Right ventricle myocardium inferior (tissue), 1 donor: ENCODE measurements at places on chromosomes 2 and 18.

GRCh38 chr18:40935423-40935822, 1019.6 kb upstream of the PIK3C3 start:
- no peak for DNase-seq

DNA sequence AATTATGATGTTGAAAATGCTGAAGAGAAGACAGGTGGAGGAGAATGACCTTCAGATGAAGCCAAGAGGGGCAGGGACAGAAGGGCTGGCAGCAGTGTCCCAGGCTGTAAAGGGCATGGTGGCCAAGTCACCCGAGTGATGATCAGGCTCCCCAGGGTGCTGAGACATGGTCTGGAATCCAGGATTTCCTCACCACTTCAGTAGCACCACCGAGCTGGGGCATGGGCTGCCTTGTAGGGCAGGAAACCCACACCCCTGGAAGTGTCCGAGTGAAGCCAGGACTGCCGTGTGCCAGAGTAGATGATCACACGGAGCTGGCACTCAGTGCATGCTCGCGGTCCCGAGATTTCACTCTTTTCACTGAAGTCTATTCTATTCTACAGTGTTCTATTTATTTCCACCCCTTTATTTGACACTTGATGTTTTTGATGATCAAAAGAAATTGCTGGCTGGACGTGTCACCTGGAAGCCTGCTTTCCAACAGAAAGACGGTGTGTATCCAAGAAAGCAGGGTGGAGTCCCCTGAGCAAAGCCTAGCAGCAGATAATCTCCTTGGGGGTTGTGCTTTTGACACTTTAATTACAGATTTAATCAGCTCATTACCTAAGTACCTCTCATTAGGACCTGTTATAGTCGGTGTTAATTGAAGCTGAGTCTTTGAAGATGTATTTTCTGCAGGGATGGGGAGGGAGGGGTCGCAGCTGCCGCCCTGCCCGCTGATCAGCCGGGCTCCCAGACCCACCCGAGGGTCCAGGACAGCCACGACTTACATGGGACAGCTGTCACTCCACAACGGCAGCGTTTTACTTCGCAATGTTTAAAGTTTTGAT, 92.3 kb downstream of the SEPTIN10 start:
- DNase-seq, result no peak

DNA sequence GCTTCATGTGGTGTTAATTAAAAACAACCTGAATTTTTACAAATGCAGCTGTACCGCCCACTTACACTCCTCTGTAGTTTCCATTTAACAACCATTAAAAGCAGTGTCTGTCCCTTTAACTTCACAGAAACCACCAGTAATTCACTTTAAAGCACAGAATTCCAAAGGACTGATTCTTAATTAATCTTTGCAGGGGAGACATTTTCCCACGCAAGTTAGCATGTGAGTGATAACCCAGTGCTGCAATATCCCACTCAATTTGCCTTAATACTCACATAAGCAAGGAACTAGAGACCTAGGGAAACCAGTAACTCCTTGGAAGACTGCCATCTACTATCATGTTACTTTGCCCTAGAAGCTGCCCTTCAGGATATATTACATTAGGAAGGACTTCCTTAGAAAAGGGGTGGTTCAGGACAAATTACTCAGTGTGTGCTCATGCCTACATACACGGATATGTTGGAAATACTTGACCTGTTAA, 102.3 kb downstream of the OSR1 start:
- DNase-seq, result no peak

DNA sequence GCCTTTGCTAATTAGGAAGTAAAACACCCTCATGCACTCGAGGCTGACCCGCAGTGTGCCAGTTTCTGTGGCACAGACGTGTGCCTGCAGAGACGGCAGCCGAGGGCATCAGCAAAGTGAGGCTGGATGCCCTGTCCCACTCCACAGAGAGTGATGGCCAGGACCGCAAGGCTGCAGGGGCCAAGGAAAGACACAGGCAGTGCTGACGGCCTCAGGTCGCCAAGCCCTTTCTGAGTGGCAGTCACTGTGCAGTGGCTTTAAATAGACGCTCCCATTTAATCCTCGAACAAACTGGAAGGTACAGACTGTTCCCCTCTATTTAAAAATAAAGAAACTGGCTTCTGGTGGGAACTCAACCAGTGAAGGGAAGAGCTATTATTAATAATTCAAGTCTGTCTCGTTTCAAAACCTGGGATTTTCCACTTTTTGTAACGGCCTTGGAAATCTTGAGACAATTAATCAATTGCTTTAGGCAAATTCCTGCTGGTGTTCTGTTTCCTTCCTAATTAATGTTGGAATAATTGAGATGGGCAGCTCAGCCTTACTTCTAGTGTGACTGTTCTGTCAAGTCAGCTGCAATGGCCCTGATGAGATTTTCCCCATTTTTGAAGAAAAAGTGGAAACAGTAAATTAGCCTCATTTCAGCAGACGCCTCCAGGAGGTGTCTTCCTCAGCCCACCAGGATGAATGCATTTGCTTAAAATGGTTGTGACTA, 644.6 kb upstream of the RAB6C start:
- DNase-seq, result no peak

DNA sequence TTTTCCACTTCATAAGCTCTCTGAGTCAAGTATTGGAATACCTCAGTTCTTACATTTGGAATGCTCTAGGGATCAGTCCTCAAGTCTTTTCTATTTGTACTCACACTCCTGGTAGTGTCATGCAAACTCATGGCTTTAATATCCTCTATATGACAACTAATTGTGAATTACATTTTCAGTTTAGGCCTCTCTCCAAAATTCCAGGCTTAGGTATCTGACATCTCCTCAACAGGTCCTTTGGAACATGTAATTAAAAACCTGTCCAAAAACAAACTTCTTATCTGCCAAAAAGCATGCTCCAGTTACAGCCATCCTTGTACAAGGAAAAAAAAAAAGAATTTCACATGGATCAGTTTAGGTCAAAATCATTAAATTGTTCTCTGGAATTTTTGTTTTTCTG, 1336.2 kb upstream of the NRXN1 start:
- no peak for DNase-seq
